ENCODE measurements at places on chromosomes 1 and 21.

- DNase-seq = no peak
Observed at GRCh38 chr1:246681900-246682895, 42.0 kb upstream of the SCCPDH start.

DNA sequence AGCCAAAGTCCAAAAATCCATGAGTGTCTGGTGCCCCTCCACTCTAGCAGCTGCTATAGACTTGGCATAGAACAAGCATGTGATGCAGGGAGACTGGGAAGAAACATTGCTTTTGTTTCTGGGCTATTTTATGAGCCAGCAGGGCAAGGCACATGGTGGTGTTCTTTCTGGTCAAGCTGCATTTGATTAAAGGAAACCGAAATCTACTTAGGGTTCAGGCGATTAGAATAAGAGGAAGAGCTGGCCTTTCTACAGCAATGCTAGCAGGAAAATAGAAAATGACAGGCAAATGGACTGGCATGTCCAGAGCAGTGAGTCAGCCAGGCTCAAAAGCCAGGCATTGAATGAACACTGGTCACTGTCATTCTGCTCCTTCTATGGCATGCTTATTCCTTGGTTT is 28.5 kb upstream of the ARHGAP29 start:
- DNase-seq = no peak

DNA sequence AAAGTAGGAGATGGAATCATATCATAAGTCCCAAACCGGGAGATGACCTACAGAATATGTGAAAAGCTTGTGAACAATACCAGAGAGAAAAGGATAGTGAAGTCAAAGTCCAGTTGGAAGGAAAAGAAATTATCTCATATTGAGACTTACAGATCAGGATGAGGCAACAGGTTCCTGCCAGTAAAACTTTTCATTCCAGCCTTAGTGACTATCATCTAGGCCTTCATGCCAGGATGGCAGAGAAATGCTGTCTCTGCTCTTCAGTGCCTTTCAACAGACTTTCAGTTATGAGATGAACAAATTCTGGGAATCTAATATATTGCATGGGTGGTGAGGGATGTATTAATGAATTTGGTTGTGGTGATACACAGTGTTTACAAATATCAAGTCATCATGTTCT is 52.3 kb downstream of the NTMT2 start:
- no peak for DNase-seq

GRCh38 chr1:218346391-218347204 is 1.5 kb downstream of the TGFB2 start:
- no peak for DNase-seq

DNA sequence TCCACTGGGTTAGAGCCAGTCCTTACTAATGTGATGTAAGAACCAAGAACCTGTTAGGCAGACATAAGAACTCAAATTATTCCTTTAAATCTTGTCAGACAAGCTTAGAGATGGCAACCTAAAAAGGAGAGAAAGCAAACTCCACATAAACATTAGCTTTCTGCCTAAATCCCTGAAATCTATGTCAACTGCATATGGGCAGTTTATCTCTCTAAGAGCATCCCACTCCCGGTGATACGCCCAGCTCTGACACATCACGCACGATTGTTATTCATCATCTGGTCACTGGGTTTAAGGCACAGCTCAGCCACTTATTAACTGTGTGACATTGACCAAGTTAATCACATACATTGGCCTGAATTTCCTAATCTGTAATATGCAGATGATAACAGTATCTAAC is 323.7 kb downstream of the HHIPL2 start:
- no peak for DNase-seq

DNA sequence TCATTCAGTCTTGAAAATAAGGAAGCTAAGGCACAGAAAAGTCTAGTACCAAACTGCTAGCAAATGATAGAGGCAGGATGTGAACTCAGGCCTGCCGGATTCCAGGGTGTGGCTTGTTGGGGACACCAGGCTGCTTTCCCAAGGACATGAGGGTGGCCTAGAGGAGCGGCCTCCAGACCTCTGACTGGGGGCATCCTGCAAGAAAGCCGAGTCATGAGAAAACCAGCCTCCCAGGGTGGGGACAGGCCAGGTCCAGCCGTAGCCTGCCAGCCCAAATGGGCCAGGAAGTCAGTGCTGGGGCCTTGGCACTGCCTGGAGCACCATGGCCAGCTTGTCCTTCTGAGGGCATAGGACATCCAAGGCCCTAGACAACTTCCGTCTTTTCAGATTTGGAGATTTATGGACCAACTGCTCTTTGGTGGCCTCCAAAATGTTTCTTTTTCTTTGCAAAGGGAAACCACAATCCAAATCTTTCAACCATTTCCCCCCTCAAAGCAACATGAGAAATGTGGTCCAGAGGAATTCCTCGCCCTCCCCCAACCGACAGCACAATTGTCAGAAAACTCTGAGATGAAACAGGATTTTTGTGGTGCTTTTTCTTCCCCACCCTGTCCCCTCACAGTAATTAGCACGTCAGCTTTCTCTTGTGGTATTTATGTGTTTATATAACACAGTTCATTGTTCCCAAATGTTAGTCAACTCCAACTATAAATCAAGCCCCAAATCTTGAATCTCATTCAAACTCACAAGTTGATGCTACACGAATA is 212.3 kb downstream of the KAZN start:
- DNase-seq = no peak

DNA sequence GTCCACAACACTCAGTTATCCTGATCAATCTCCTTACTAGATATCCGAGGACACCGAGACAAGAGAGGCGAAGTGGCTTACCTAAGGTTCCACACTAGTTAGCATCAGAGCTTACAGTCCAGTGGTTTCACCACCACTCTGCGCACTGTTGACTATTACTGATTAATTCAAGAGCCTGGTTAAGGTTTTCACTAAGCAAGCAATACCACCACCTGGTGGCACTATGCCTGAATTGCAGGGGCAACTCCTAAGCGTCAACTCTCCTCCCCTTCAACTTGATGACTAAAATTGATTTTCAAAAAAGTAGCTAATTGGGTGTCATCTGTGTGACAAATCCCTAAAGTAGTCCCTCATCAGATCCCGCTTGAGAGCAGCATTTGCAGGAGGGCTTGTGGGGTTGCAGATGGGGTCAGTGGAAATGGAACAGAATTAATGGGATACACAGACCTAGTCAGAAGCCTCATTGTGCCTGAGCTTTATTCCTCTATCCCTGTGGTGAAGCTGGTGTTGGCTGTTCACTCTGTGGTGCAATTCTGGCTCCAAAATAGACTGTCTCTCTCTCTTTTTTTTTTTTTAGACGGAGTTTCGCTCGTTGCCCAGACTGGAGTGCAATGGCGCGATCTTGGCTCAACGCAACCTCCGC is 9.1 kb downstream of the TTC22 start:
- peak; percentile 27 for DNase-seq

DNA sequence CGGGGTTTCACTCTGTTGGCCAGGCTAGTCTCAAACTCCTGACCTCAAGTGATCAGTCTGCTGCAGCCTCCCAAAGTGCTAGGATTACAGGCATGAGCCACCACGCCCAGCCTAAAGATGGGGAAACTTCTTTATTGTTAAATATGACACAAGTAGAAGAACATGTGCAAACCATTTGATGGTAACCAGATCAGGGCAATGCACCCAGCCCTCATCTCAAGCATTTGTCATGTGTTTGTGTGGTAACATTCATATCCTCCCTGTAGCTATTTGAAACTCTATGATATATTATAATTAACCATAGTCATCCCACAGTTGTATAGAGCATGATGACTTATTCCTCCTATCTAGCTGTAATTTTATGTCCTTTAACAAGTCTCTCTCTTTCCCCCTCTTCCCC is 119.5 kb upstream of the TMPRSS2 start:
- no peak for DNase-seq

DNA sequence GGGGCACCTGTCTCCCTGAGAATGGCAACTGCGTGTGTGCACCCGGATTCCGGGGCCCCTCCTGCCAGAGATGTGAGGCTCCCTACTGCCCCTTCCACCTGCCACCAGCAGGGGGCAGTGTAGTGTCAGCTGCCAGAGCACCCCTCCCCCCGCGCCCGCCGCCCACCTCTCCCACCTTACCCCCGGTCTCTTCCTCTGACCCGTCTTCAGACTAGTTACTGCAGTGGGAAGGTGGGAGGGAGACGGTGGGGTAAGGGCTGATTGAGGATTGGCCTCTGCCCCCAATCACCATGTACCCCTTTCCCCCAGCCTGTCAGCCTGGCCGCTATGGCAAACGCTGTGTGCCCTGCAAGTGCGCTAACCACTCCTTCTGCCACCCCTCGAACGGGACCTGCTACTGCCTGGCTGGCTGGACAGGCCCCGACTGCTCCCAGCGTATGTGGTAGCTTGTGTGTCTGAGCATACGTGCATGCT is 10.1 kb upstream of the LRRC71 start:
- DNase-seq = peak; percentile 41

DNA sequence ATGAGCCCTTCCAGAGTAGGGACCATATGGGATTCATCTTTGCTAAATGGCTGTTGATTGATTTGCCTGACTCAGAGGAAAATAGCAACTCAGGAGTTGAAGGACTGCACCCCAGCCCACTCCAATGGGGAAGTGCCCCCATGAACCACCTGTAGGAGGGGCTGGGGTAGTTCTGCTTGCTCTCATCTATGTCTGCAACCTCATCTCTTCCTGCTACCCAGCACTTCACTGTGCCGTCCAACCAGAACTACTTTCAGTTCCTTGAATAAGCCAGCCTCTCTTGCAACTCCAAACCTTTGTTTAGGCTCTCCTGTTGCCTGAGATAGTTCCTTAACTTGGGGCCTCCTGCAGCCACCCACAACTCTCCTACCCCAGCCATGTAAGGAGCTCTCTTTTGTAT is 26.6 kb downstream of the BEND5 start:
- DNase-seq = no peak

DNA sequence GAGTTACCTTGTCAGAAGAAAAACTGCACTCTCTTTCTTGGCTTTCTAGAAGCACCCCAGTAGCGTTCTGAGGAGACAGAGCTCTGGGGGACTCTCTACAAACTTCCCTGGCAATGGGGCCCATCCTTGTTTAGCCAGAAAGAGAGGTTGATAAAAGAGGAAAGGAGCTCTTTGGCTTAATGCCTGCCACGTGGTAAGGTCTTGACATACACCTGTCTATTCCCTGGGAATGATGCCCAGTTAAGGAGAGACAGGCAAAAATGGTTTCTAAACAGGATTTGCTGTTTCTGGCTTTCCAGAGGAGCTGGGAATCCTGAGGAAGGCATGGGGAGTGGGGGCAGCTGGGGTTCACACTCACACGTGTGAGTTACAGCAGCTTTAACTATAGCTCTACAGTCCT is 30.2 kb upstream of the IL20 start:
- no peak for DNase-seq

DNA sequence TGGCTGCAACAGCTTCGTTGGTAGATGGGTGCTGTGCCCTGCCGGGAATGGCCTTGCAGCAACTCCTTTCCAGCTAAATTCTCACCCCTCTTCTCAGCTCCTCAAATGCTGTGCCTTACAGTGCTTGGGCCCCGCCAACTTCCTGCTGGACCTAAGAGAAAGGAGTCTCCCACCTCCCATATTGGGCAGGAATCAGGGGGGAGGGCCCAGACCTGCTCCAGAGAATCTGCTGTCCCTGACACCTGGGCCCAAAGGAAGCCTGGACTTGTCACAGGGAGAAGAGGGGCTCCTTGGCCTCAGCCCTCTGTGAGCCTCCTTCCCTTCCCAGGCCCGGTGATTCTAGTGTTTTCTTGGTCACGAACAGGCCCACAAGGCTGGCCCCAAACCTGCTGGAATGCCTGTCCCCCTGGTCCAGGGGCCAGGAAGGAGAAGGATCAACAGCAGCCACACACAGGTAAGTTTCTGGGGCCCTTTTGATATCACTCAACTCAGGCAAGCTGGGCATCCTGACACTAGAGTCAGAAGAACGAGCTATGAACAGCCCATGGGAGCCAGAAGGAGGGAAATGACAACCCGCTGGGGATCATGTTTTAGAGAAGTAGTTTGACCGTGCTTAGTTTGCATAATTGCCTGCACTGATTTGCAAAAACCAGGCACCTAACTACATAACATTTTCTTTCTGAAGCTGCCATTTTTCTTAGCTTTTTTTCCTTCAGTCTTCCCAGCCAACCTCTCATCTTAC is 86.2 kb downstream of the CD247 start:
- DNase-seq = no peak

DNA sequence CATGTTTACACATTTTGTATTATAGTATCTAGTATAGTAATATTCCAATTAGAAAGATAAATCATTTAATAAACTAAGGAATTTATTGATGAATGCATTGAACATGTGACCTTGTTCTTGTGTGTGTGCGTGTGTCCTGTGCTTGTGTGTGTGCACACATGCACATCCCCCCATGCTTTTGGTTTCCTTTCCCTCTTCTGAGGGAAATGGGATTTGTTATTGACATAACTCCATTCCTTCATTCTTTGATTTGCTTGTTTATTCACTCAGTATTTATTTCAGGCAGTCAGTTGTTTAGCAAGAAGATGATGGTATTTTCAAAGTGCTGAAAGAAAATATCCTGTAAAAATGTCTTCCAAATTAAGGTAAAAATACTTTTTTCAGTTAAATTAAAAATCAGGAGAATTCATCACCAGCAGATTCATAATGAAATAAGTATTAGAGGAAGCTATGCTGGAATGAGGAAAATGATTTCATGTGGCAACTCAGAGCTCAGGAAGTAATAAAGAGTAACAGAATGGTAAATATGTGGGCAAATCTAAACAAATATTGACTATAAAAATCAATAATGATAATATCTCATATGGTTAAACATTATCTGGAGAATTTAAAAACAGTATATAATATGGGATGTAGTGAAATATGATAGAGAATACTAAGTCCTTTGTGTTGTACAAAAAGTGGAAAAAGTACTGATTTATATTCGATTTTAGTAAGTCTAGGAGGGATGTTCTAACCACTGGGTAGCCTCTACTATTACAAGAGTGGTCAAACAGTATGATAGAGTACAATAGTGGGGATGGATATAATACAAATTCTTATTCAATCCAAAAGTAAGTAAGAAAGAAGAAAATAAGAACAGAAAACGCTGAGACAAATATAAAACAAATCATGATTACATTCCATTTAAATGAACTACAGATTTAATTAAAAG is 35.2 kb upstream of the SIPA1L2 start:
- DNase-seq = no peak

- DNase-seq = no peak
Observed at GRCh38 chr1:53482441-53483153, 23.4 kb downstream of the DMRTB1 start.

- DNase-seq = no peak
Observed at GRCh38 chr1:162716123-162716522, 74.4 kb upstream of the HSD17B7 start.

- DNase-seq = peak; percentile 51
Observed at GRCh38 chr1:157580179-157580827, 17.6 kb downstream of the FCRL4 start.

DNA sequence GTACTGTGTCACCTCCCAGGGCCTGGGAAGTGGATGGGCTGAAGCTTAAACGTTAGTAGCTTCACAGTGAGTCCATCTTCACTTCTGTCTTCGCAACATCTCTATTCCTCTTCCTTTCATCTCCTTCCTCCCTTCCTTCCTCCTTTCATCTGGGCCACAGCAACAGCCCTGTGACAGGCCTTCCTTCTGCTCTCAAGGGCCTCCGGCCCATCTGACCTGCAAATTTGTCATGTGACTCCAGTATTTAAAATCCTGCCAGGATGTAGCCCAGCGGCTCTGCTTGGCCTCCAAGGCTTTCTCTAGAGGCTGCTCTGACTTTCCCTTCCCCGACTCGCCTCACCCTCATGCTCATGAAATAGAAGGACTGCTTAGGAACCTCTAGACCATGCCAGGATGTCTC is 10.9 kb upstream of the BATF3 start:
- no peak for DNase-seq
